Stimulated activated CD4-positive, alpha-beta T cell treated with anti-CD3 and anti-CD28 coated beads, TNF-alpha, amount 100 ng/mL, for 4 hours (primary cell): ENCODE measurements at places on chromosomes 1 and 21.

- DNase-seq: no peak
Observed at GRCh38 chr1:210758761-210759160, 375.2 kb downstream of the KCNH1 start.

DNA sequence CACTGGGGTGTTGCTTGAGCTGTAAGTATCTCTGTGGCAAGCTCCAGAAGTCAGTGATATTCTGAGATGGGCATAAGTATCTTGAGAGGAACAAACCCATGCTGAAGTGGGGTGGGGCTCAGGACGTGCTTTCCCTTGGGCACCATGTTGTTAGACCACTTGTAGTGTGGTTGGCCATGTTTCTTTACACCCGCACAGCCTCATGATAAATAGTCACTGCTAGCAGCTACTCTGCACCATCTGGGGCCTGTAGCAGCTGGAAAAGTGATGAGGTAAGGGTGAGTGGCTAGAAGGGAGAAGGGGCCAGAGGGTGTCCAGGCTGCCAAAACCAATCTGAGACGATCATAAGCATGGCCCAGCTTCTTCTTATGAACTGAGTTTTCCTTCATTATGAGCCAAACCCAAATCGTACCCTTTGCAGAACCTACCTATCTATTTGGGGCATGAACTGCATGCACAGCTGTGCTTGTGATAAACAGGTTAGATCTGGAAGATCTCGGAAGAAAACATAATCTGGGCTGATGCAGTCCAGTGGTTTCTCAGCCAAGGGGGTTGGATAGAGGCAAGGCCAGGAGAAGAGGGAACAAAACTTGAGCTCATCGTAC, 91.9 kb upstream of the IRF2BP2 start:
- no peak for DNase-seq

GRCh38 chr1:30642391-30643120, 80.8 kb downstream of the MATN1 start:
- no peak for DNase-seq

GRCh38 chr1:244552336-244552735, 91.3 kb downstream of the CATSPERE start:
- no peak for DNase-seq

DNA sequence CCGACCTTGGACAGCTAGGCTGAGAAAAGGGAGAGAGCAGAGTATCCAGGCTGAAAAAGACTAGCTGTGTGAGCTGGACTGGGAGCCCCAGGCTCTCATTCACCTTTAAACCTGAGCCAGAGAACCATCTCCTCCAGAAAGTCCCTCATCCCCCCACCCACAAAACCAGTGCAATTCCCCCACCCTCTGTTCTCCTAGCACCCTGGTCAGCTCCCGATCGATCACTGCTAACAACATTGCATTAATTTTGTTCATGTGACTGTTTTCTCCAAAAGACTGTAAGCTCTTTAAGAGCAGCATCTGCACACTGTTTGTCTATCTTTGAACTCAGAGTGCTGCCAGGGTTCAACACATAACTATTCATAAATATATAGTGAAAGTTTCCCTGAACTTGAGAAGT, 67.1 kb upstream of the NFASC start:
- no peak for DNase-seq

DNA sequence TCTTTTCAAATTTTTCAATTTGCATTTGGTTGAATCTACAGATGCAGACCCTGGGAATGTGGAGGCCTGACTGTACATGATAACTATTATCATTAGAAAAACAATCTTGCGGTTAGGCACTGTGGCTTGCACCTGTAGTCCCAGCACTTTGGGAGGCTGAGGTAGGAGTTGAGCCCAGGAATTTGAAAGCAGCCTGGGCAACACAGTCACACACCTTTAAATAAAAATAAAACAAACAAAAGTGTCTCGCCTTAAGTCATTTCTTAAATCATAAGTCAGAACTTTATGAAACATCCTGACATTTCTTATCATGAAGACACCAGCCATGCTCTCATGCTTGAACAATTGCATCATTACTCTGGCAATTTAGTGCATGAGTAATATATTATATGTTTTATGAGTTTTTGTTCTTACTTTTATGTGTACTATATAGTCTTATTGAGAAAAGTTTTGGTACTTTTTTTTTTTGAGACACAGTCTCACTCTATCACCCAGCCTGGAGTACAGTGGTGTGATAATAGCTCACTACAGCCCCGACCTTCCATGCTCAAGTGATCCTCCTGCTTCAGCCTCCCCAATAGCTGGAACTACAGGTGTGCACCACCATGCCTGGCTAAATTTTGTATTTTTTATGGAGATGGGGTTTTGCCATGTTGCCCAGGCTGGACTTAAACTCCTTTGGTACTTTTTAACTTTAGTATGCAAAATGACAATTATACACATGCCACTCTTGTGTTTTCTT, 7.8 kb downstream of the TBX19 start:
- DNase-seq: no peak

DNA sequence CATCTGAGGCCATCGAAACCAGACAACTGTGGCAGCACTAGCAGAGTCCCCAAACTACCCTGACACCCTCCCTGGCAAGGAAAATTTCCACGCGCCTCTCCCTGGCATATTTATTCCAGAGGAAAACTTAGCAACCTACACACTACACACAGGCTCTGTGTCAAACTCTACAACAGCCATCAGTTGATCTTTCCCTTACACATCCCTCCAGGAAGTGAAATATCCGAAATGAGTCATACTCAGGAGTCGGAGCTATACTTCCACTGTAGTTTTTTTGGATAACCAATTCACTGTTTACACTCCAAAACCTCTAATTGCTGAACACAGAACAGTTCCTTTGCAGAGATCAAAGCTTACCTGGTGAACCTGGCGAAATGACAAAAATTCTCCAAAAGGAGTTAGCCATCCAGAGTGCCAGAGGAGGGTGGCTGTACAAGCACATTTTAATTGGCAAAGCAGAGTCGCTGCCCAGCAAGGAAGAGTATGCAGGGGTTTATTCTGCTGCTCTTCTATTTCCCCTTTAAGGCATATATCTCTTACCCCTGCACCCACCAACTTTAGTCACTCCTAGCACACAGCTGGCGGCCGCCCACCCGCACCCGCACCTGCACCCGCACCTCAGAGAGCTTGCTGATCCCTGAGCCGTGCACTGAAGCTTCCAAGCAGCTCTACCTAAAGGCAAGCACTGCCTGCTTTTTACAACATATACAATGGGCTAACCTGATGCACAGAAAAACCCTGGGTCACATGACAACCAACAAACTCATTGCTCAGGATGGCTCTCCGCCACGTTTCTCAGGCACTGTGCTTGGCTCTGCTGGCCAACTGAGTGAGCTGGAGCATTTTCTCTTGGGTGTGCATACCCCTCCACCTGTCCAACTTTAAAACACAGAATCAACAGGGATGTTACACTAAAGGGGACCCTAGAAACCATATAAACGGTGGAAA, 54.9 kb downstream of the CAPZB start:
- no peak for DNase-seq

DNA sequence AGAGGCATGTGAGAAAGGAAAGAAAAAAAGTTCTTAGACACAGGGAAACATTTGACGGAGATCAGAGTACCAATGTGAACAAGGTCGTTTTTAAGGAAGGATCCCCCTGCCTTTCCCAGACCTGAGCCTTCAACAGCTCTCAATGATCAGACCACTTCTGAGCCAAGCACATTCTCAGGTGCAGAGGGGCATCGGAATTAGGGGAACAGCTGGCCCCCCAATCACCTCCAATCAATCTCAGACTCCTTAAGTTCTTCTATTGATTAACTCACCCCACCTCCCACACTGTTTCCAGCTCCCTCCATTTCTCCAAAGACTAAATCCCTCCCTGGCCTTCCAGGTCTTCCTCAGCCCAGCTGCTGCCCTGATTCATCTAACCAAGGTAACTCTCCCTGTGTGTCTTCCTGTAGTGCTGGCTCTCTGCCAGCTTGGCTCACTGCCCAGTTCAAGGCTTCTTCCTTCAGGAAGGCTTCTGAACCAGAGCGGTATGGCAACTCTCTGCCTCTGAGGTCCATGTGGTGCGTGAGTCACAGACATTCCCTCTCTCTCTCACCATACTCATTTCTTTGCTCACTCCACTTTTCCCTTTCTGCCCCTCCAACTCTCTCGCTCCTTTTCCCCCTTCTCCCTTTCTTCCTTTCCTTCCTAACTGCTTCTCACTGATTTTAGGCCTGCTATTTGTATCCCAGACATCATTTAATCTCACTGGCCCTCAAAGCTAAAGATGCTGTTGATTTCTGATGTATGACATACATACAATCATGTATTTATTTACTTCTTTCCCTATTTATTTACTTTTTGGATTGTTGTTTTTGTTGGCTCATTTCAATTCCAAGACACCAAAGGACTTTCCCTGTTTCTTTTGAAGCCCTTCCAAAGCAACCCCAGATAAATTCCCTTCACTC, 18.1 kb downstream of the CFAP45 start:
- no peak for DNase-seq

- DNase-seq: no peak
Observed at GRCh38 chr1:167635156-167635648, 5.2 kb downstream of the RCSD1 start.
